SK-N-MC (cell line): ENCODE measurements at places on chromosomes 4 and X.

DNA sequence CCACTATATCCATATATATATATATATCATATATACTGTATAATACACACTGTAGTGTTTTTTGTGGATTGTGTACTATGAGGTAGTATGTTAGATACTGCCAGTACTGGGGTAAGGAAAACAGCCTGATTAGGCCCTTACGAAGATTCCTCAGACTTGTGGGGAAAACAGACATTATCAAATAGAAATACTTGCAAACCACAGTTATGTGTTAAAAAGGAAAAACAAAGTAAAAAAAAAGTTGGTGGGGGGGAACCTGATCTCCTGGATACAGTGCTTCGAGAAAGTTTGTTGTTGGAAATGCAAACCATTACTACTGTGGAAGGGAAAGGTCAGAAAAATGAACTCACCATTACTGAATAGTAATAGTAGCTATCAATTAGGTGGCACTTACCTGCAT is 53.0 kb downstream of the PKD2 start:
- no peak for DNase-seq

GRCh38 chr4:187393531-187394344 is 601.8 kb upstream of the ZFP42 start:
- DNase-seq = no peak

DNA sequence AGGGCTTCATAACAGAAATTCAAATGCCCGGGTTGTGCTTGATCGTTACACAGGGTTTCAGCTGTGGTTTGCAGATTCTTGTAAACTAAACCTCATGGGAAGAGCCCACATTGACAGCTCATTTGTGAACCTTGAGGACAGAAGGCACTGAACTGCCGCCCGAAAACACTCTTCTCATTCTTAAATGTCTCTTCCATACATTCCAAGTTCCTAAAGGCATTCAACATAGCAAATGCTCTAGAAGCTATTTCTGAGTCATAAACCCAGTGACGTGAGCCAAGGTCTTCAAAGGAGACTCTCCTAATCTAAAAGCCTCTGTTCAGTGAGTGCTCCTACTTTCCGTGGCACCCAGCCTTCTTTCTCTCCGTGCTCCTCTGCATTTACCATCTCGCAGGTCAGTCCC is 737.8 kb upstream of the FRG1 start:
- no peak for DNase-seq

- no peak for DNase-seq
Measured at GRCh38 chr4:142838778-142839177, 7.3 kb downstream of the INPP4B start.

GRCh38 chr4:176125063-176125462 is 59.4 kb downstream of the WDR17 start:
- no peak for DNase-seq

DNA sequence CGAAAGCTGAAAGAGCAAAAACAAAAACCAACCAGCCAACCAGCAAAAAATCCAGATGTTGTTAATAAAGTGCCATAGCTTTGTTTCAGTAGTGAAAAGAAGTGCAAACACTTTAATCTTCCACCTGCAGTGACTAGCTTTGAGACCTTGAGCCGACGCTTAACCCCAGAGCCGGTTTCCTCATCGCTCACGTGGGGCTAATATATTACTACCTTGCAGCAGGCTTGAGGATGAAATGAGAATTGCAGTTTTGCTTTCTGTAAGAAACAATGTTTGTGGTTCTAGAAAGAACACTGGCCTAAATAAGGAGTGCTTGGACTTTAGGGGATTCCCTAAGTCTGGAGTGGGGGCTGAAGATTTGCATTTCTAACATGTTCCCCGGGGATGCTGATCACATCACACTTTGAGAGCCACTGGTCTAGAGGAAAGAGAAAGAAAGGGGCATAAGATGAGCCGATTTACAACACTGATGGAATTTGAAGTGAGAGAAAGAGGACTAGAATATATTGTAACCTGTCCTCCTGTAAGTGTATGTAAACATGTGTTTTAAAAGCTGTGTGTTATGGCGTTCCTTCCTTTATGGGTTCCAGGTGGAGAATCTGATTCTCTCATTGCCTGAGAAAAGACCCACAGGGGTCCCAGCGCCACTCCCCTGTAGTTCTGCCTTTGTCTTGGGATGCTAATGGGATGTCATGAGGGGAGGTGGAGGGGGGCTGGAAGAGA is 1.4 kb downstream of the FGF2 start:
- DNase-seq = no peak

DNA sequence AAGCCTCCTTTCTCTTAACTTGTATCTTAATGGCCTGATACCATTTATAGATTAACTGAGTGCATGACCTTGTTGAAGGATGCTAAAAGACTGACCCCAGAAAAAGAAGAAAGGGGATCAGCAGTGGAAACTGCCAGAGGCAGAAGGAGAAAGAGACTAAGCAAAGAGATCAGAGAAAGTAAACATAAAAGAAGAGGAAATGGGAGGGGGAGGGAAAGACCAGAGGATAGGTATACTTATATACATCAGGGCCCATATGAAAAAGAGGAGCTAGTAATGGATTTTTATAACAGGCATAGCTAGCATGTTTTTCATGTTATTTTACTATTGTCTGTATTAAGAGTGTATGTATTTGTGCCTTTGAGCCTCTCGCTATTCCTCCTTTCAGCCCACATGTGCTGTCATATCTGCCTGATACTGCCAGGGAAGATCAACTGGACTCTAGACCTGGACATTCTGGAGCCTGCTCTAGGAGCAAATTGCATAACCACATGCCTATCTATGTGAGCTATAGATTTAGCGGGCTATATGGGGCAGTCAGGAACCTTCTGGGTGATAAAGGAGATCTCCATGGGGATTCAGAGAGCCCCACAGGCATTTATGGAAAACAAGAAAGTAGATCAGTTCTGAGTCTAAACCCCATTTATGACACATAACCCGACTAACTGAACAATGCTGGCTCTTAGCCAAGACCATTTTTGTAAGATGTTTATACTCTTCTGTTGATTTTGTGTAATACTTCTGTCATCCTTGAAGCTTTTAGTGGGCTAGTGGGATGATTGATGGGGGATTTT is 13.4 kb upstream of the SNX12 start:
- DNase-seq = no peak

DNA sequence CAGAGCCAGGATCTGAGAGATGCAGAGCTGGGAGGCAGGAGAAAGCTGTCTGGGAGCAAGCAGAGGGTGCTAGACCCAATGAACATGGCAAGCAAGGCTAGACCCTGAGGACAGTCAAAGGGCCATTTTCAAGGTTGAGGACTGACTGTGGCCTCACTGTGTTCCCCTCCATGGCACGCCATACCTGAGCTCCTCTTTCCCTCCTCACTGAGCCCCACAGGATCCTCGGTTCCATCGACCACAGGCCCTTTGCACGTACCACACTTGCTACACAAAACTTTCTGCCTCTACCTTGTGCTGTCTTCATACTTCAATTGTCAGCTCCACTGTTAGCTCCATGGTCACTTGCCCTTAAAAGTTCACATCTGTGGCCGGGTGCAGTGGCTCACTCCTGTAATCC is 45.5 kb upstream of the CD99 start:
- no peak for DNase-seq

- DNase-seq = no peak
Measured at GRCh38 chr4:145348291-145348690, 133.4 kb upstream of the SMAD1 start.

GRCh38 chr4:45043911-45044310 is 317.6 kb upstream of the GNPDA2 start:
- DNase-seq = no peak

DNA sequence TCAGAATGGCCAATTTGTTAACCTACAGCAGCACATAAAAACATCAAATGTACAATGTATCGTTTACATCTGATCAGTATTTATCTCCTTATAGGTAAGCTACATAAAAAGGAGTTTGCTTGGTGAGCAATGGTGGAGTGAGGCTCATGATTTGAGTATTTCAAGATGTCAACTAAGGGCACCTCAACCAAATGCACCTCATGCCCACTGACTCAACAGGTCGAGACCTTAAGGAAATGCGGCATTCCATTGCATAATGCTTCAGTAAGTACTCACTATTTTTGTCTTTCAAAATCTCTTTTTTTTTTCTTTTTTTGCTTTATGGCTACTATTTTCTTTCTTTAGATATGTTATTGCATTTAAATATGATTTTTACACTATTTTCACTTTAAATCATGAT is 181.0 kb upstream of the TLL1 start:
- DNase-seq = no peak

GRCh38 chr4:161704653-161705052 is 459.1 kb downstream of the FSTL5 start:
- no peak for DNase-seq

- no peak for DNase-seq
Measured at GRCh38 chr4:59540311-59540710, 1659.8 kb upstream of the ADGRL3 start.

- DNase-seq = no peak
Measured at GRCh38 chr4:5940470-5941203, 47.8 kb upstream of the CRMP1 start.

DNA sequence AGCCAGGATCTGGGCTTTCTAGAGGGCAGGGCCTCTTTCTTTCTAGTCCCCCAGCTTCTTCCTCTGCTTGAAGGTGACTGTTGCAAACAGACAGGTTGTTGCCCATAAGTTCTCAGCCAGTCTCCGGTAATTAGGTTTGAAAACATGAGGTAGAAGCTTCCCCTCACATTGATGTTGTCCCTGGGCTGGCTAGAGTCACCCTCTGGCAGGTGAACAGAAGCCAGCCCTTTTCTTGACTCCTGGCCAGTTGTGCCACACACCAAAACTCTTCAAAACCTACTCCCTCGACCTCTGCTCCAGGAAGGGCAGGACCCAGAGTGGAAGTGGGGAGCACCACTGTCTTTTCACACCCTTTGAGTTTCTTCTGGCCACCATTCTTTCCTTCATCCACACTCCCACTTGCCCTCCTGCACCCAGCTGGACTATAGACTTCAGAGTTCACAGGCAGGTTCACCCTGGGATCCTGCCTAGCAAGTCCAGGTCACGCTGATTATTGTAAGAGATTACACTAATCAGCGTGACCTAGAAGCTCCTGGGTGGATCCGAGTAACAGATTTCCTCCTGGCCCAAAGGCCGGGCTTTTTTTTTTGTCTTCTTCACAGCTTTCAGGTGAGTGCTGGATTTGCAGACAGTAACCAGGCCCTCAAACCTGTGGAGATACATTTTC is 37.4 kb upstream of the ARHGAP6 start:
- no peak for DNase-seq

DNA sequence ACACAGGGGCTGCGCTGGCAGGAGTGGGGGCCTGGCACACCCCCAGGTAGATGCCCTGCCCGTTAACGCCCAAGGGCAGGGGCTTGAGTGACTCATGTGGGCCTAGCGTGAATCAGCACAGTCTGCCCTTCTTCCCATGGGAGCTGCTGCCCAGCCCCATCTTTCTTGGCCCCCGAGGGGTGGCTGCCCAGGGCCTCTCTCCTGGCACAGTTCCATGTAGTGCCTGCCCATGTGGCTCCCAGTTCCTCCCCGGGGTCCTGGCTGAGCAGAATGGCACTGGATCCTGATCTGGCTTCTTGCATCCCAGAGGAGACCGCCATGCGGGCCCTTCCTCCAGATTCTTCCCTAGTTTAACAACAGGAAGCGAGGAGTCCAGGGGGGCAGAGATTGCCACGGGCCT is 2.1 kb upstream of the AVPR2 start:
- DNase-seq = no peak

DNA sequence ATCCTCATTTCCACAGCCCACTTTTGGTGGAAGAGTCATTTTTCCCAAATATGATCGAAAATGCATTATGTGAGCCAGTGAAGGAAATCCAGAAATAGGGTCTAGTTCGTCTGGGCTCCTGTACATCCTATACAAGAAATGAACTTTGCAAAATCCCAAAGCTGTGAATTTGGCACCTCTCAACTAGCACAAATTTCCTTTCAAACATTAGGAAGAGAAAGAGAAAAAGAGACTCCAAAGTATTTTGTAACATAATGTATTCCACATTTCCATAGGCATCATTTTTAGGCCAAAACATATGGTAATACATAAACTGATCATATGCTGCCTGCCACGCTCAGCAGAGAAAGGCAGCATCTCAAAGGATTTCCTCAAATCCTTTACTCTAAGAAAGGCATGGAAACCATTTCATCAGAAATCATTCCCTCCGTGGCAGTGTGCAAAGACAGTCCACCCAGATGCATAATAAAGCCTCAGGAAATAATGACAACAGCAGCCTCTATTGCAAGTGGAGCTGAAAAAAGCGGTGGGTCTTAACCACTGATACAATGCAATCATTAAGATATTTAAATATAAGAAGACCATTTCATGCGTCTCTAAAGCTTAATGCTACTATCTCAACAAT is 56.8 kb downstream of the ANOS1 start:
- DNase-seq = no peak

- DNase-seq = no peak
Measured at GRCh38 chr4:56217343-56217890, 169.9 kb downstream of the AASDH start.

DNA sequence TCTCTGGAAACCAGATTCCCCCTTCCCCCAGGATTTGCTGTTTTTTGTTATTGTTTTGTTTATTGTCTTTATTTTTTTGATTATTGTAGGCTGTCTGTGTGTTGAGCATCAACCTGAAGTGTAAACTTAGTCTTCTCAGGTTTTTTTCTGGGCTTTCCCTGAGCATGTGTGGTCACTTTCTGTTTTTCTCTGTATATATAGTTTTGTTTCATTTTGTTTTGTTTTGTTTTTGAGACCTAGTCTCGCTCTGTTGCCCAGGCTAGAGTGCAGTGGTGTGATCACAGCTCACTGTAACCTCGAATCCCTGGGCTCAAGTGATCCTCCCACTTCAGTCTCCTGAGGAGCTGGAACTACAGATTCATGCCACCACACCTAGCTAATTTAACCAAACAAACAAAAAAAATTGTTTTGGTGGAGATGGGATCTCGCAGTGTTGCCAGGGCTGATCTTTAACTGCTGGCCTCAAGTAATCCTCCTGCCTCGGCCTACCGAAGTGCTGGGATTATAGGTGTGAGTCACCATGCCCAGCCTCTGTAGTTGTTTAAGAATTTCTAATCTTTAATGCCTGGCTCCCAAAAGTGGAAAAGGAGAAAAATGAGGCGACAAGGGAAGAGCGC is 9.1 kb downstream of the IL13RA1 start:
- DNase-seq = no peak

DNA sequence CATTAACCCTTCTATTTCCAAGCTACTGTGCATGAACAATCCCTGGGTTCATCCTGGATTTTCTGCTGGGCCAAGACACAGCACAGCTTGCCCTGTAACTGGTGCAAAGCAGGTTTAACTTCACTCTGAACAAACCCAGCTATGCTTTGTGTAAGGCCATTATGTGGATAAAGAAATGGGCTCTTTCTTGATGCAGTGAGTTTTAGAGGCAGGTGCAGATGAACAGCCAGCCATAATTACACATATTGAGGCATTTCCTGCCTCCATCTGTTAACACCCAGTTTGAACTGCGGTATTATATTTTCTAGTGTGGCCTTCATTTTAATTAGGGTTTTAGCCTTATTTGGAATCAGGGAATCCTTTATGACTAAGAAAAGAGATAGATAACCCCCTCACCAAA is 68.7 kb upstream of the ARX start:
- no peak for DNase-seq

- no peak for DNase-seq
Measured at GRCh38 chr4:30756553-30756952, 36.4 kb downstream of the PCDH7 start.

- DNase-seq = no peak
Measured at GRCh38 chrX:2917767-2918166, 11.4 kb downstream of the ARSD start.

GRCh38 chr4:42649870-42650269 is 7.0 kb downstream of the ATP8A1 start:
- no peak for DNase-seq
